ENCODE measurements at places on chromosomes 7 and 10.

- DNase-seq, result no peak
Observed at GRCh38 chr7:72190919-72191318, 221.2 kb downstream of the CALN1 start.

DNA sequence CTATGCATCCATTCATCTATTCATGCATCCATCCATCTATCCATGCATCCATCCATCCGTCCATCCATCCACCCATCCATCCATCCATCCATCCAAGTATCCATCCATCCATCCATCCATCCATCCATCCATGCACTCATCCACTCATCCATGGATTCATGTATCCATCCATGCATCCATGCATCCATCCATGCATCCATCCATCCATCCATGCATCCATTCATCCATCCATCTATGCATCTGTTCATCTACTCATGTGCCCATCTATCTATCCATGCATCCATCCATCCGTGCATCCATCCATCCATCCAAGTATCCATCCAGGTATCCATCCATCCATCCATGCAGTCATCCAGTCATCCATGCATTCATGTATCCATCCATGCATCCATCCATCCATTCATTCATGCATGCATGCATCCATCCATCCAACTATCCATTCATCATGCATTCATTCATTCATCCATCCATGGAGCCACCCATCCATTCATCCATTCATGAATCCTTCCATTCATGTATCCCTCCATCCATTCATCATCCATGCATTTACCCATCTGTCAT, 132.0 kb downstream of the DYNC2I1 start:
- DNase-seq, result no peak

- no peak for DNase-seq
Observed at GRCh38 chr10:20254078-20254477, 437.8 kb downstream of the PLXDC2 start.

GRCh38 chr10:108252771-108253170, 1088.3 kb upstream of the SORCS1 start:
- no peak for DNase-seq

- no peak for DNase-seq
Observed at GRCh38 chr7:105760551-105761447, 115.6 kb downstream of the ATXN7L1 start.

DNA sequence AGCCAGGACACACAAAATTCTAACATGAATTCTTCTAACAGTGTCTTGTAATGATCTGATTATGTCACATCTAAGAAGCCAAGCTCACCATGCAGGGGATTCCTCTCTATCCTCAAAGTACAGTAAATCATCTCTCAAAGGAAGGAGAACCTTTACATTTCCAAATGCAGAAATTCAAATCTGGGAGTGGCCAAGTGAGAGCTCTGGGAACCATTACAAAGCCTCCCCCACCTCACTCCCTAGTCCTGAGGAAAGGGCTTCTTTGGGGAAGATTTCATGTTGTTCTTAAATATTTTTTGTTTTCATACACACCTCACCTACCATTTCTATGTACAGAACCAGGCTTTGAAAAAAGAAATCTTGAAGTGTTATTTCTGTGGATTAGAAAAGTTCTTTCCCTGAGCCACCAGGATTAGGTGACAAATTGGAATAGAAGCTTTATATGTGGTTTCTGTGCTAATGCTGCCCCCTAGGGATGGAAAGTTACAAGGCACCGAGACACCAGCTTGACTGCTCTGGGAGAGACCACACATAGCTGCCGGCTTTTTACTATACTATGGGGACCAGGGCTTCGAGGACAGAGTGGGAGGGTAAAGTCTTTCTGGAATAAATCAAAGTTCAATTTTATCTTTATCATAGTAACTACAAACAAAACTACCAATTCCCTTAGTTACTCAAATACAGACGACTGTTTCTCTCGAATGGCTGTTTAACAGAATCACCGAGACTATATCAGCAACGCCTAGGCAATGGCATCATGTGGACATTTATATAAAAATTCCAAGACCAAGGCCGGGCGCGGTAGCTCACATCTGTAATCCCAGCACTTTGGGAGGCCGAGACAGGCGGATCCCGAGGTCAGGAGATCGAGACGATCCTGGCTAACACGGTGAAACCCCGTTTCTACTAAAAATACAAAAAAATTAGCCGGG, 116.1 kb downstream of the RNF216 start:
- DNase-seq, result no peak

GRCh38 chr7:132275416-132276233, 300.6 kb downstream of the PLXNA4 start:
- DNase-seq, result no peak

- DNase-seq, result no peak
Observed at GRCh38 chr10:98010939-98011685, 19.3 kb downstream of the CRTAC1 start.

DNA sequence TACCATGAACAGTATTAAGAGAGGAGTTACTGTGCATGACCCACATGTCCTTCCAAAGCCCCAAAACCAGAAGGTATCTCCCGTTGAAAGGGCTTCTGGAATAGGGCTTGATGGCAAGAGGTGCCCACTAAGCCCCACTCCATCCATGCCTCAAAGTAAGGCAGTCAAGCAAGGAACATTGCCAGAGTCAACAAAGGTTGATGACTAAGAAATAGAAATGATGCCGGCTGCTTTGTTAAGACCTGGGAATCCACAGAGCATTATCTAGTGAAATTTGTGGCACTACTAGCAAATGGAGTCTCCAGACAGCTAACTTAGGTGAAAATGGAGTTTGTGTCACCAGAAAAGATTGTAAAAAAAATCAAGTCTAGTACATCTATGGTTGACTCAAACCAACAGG, 6.2 kb downstream of the SFR1 start:
- no peak for DNase-seq

- DNase-seq, result no peak
Observed at GRCh38 chr10:113131613-113132261, 181.7 kb downstream of the TCF7L2 start.

- no peak for DNase-seq
Observed at GRCh38 chr7:108581655-108582491, 12.2 kb downstream of the DNAJB9 start.

DNA sequence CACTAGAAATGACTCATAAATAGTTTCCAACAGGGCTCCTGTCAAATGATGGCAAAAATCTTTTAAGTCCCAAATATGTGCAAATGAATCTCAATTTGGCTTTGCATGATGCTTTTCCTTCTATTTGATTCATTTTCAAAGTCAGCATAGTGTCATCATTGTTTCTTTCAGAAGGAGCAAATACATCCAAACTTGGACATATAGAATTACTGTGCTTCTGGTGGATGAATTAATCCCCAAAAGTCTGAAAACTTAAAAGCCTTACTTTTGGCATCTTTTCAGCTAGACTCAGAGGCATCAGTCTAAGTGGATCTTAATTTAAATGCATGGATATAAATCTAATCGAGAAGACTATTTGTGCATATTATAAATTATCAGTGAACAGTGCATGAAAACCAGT, 578.1 kb upstream of the FZD8 start:
- DNase-seq, result no peak

- DNase-seq, result peak; percentile 49
Observed at GRCh38 chr10:17428351-17429097, 25.9 kb downstream of the ST8SIA6 start.

DNA sequence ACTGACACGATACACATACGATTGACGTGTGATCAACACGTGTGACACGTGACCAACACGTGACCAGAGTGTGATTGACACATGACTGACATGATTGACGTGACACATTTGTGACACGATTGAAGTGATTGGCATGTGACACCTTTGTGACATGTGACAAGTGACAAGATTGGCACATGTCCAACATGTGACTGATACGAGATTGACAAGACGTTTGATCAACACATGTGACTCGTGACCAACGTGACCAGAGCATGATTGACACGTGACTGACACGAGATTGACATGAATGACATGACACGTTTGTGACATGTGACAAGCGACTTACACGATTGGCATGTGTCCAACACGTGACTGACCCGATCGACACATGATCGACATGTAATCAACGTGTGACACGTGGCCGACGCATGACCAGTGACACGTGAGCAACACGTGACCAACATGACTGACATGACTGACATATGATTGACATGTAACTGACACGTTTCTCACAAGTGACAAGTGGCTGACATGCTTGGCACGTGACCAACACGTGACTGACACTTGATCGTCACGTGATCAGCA, 22.0 kb downstream of the CRPPA start:
- no peak for DNase-seq

GRCh38 chr10:21065621-21066248, 168.6 kb upstream of the NEBL start:
- no peak for DNase-seq

DNA sequence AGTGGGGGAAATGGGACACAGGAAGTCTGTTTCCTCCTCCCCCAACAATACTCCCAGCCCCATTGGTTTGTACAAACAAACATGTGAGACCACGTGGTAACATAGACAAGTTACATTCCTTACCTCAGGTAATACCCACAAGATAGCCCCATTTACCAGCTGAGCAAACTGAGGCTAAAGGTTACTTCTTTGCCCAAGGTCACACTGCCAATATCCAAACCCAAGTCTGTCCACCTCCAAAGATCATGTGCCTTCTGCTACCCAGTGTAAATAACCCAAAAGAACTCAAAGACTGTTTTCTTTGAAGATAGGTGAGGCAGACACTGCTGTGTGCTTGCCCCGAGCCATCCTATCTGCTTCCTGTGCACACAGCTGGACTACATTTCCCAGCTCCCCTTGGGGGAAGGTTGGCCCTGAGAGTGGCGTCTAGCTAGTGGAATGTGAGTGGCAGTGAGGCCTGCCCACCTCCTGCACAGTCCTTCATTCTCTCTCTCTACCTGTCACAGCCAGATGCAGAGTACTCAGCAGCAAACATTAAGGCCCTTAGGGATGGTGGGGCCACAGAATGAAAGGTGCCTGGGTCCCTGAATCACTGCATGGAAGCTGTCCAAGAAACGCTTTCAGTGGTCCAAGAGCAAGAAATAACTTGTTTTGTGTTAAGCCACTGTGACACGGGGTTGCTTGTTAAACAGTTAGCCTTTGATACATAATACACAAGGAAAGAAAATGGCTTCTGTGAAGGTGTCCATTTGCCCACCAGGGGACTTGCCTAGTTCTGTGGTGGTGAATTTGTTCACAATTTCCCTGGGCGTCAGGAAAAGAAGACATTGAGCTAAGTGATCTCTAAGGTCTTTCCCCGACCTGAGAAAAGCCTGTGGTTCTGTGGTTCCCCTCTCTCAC, 257.7 kb upstream of the NFE2L3 start:
- peak; percentile 20 for DNase-seq

DNA sequence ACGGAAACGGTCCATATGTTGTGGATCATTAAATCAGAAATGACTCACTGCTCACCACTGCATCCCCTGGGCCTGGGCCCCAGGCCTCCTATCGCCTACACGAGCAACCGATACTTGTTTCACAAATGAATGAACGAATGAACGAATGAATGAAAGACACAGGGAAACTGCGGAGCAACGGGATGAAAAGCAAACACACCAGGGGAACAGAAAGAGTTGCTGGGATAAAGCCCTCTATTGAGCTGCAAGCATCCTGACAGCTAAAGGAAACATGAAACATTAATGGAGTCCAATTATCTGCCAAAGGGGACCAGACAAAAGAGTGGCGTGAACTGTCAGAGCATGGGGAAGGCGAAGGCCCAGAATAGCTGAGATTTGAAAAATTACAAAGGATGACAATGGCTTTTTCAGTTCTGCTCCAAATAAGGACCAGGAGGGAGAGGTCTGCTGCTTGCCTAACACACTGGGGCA, 92.1 kb downstream of the GRB10 start:
- no peak for DNase-seq

- DNase-seq, result peak; percentile 7
Observed at GRCh38 chr10:101716891-101717659, 22.1 kb upstream of the FBXW4 start.

GRCh38 chr10:87818505-87819288, 671 bp upstream of the ATAD1 start:
- DNase-seq, result peak; percentile 50

GRCh38 chr7:116162992-116163391, 47.3 kb upstream of the TES start:
- no peak for DNase-seq

DNA sequence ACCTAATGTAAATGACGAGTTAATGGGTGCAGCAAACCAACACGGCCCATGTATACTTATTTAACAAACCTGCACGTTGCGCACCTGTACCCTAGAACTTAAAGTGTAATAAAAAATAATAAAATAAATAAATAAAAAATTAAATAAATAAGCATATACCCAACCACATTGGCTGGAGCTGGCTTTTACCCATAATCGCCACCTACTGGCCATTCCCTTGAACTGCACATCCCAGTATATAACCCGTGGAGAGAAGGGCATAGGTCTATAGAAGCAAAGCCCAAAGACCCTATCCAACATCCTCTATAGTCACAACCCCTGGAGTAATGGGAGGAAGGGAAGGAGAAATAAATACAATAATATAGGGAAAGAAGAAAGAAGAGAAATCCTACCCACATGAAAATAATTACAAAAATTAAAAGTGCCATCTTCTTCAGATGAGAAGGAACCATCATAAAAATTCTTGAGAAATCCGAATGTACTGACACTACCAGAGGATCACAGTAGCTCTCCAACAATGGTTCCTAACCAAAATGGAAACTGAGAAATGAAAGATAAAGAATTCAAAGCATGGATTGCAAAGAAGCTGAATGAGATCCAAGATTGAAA, 65.6 kb downstream of the TWIST1 start:
- DNase-seq, result peak; percentile 2

- no peak for DNase-seq
Observed at GRCh38 chr7:26482927-26483326, 191.3 kb downstream of the SNX10 start.

DNA sequence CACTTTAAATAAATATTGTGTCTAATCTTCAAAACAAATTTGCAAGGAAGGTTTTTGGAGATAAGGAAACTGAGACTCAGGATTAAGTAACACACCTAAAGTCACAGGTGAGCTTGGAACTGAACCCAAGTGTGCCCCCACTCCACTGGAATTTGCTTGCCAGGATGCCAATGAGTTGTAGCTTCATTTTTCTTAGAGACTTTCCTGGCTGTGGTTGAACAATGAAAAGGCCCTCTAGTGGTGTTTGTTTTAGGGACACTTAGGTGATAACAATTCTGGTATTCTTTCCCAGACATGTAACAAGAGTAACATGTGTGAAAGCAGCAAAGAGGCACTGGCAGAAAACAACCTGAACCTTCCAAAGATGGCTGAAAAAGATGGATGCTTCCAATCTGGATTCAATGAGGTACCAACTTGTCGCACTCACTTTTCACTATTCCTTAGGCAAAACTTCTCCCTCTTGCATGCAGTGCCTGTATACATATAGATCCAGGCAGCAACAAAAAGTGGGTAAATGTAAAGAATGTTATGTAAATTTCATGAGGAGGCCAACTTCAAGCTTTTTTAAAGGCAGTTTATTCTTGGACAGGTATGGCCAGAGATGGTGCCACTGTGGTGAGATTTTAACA, 1.5 kb downstream of the IL6 start:
- no peak for DNase-seq

Measured in stimulated activated CD4-positive, alpha-beta T cell treated with anti-CD3 and anti-CD28 coated beads, TNF-alpha, amount 100 ng/mL, for 24 hours (primary cell).